Gastroesophageal sphincter (tissue), 4 donors: ENCODE measurements at places on chromosomes 3 and 15. TPM values are rescaled to one million over a fixed set of nuclear protein-coding genes. Genes with fewer than 3 reads are reported as not detected.

DNA sequence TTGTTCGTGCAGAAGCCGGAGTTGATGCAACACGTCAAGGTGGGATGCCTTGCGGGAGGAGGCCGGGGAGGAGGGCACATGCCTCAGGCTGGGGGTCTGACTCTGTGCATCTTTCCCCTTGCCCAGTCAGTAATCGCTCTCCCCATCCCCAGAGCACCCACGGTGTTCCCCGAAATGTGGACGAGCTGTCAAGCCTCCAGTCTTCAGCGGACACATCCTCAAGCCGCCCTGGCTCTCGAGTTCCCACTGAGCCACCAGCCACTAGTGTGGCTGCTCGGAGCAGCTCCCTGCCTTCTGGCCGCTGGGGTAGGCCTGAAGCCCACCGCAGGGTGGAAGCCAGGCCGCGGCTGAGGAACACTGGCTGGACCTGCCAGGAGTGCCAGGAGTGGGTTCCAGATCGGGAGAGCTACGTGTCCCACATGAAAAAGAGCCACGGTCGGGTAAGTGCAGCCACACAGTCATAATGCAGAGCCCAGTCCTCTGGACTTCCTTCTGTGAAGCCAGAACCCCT is 18.7 kb upstream of the ALPK3 start:
- no peak for ATAC-seq

- ATAC-seq, result no peak
Observed at GRCh38 chr15:45326280-45326679, 52.1 kb downstream of the GATM start.

DNA sequence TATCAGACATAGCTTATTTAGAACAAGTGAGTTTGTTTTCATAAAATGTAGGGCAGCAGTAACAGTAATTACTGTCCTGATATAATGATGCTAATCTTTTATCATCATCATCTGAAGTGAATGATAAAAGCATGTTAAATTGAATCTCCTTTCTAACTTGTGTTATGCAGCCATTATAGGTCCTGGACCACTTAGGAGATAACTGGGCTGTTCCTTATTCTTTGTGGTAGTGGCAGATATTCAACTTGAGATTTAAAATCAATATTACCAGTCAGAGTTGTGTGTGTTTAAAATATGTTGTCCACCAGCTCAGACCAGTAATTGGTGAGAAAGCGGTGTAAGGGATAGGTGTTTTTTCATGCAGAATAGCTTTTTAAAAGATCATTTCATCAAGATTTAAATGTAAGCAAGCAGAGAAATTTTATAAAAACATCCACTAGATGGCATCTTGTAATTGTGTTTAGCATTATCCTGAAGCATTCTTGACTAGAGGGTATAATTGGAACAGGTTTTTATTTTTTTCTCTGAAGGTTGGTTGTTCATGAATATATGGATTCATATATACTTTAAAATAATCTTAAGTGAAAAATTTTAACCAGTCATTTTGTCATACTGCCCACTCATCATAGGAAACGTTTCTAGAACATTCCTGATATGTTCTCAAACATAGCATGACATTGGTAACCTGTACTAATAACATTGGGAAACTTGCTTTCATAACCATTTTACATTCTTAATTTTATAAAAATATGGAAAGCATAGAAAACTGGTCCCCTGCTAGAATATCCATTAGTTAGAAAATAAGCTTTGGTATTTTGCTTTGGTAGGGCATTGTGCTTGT is 153.9 kb downstream of the BBX start:
- no peak for ATAC-seq

- ATAC-seq, result no peak
Observed at GRCh38 chr3:110958313-110959147, 113.1 kb upstream of the NECTIN3 start.

DNA sequence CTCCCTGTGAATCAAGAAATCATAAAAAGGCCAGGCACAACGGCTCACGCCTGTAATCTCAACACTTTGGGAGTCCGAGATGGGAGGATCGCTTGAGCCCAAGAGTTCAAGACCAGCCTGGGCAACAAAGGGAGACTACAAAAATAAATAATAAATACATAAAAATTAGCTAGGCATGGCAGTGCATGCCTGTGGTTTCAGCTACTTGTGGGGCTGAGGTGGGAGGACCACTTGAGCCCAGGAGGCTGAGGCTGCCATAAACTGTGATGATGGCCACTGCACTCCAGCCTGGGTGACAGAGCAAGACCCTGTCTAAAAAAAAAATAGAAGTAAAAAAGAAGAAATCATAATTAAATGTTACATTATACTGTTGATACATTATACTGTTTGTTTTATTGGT is 28.0 kb upstream of the DCUN1D1 start:
- no peak for ATAC-seq

DNA sequence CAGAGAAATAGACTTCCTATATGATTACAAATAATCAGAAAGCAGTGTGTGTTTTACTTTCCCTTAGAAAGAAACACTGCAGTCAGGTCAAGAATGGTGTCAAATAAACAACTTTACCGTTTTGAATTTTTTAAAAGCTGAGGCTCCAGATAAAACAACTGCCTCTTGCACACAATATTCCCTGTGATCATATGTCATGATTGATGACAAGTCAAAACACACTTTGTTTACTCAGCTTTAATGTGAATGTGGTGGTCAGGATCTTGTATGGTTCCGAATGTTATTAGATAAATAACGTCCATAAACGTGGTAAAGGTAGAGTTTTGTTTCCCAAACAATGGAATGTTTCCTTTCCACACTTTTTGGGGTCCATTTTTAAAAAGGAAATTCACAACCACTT is 428.4 kb upstream of the MDFIC2 start:
- ATAC-seq, result no peak

- no peak for ATAC-seq
Observed at GRCh38 chr3:187833799-187834578, 88.7 kb upstream of the BCL6 start.

- ATAC-seq, result no peak
Observed at GRCh38 chr3:122123850-122124249, 59.6 kb upstream of the CASR start.

GRCh38 chr3:106206146-106206545 is 337.3 kb upstream of the CBLB start:
- no peak for ATAC-seq

- ATAC-seq, result no peak
Observed at GRCh38 chr3:160649596-160649995, 27.4 kb upstream of the ARL14 start.

GRCh38 chr15:99315636-99316035 is 64.4 kb downstream of the LRRC28 start:
- ATAC-seq, result no peak

GRCh38 chr3:31531452-31531991 is 1.2 kb upstream of the STT3B start:
- ATAC-seq, result no peak

DNA sequence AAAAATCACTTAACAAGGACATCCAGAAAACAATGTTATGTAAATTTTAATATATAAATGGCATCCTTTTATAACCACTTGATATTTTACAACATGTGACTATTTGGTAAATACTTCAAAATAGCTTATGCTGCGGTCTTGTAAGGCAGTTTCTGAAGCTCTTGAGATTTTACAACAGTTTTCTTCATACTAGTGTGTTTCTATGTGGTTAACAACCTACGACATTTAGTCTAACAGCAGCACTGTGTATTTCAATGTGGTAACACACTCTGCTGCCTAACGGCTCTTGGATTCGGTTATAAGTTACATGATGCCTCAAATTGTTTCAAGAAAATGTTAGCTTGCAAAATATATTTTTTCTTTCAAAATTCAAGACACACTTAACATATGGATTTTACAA is 12.9 kb upstream of the MELTF start:
- no peak for ATAC-seq

GRCh38 chr3:15042936-15043335 is 22.2 kb downstream of the MRPS25 start:
- ATAC-seq, result no peak

DNA sequence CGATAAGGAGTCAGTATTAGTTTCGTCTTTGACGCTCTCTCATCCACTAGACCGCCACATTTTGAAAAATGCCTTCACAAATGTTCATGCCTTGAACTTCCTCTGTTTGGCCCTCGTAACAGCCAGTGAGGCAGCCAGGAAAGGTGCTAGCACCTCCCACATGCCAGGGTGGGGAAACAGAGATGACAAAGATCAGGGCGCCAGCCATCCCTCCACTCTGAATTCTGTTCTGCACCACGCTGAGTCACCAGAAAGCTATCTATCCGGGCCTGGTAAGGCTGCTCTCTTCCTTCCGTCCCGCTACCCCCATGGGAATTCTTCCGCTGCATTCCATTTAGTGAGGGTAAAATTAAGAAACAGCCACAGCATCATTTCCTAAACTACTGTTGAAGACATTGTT is 31.3 kb upstream of the BCL2L10 start:
- ATAC-seq, result no peak

DNA sequence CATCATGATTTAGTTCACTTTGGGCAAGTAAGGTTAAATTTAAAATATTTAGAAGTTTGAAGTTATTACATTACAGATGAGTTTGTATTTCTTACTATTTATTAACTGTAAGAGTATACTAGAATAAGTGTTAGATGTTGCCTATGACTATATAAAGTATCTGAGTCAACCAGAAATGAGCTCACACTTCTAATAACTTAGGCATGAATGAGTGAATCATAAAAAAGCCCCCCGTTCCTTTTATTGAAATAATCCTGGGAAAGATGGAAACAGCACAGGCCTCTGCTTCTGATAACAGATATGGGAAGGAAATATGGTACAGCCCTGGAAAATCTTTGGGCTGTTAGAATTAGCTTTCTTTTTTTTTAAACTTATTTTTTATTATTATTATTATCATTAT is 66.6 kb upstream of the TGFBR2 start:
- ATAC-seq, result no peak

Gene CCR9
- not detected for total RNA-seq

Gene MAPKAPK3
- 22.3 TPM for total RNA-seq

Gene SCAANT1
- not detected for total RNA-seq

Gene DNAH12
- not detected for total RNA-seq

Gene GOLGA8K
- 0.31 TPM for total RNA-seq

Gene LRRC31
- not detected for total RNA-seq

Gene RAB6B
- total RNA-seq, result 11.6 TPM

Gene GUCA1C
- not detected for total RNA-seq

Gene CRTC3
- total RNA-seq, result 67.3 TPM

Gene SFMBT1
- total RNA-seq, result 21.4 TPM
